ENCODE measurements at places on chromosomes 4 and X.

DNA sequence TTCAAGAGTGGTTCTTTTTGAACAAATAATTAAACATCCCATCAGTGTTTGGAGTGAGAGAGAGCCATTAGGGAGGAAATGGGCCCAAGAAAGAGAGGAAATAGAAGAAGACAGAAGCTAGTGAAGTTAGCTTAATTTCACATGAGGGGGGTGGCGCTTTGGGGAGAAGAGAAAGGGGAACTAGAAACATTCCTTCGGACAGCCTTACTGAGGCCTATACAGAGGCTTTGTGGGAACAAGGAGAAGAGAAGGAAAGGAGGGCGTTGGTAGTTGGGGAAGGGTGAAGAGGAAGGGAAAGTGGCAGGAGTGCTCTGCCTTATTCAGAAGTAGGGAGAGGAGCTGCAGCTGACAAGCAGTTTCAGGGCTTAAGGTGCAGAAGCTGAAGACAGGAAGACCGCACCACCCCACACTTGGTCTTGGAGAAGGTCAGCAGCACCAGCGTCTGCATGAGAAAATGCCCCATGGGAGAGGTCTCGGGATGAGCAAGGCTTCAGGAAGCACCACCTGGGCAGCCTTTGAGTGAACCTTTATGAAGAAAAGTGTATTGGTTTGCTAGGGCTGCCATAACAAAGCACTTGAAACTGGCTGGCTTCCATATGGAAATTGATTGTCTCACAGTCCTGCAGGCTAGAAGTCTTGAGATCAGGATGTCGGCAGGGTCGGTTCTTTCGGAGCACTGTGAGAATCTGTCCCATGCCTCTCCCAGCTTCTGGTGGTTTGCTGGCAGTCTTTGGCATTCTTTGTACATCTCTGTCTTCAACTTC lies 85.1 kb downstream of the KIT start:
- no peak for DNase-seq

GRCh38 chrX:130637591-130637990 lies 235.8 kb downstream of the RBMX2 start:
- DNase-seq: no peak

DNA sequence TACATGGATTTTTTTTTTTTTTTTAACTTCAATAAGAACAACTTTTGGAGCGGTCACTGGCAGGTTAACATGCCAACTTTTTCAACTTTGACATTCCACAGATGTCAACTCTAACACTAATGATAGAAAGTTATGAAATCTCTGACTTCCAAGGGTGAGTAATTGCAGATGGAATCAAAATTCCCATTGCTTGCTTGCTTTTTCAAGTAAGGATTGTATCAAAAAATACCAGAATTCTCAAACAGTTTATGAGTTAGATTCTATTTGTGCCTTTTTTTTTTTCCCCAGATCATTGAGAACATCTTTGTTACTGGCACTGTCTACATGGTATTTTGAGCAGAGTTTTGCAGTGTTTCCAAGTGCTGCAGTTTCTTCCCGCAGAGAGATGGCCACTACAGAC lies 50.3 kb upstream of the OTUD4 start:
- DNase-seq: peak; percentile 19

DNA sequence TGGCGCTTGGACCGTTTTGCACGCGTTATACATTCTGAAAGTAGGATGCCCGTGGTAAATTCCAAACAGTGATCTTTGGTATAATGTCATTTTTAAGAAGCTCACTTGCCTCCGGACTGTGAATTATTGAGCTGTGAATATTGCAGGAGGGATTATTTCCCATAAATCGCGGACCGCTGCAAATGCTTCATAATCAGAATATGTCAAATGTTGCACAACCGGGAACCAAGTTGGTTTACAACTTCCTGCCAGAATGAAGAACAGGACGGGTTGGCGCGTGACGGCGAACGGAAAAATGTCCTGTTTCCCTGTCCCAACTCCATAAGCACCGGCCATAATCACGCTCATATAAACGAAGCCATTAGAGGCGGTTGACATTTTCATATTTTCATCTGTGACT lies 67.6 kb downstream of the SHOX start:
- DNase-seq: peak; percentile 41

DNA sequence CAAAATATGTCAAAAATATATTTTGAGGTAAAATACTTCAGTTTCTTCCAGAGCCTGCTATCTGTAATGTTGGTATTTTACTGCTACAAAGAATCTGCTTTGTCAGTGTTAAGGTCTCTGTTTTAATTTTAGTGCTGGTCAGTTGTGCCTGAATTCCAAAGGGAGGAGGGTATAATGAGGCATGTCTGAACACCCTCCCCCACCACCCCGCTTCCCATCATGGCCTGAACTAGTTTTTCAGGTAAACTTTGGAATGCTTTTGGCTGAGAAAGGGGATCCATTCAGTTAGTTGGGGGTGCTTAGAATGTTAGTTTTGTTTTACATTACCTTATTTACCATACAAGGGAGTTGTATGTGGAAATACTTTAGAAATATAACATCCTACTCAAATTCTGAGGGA lies 158.5 kb downstream of the MID1IP1 start:
- DNase-seq: no peak

DNA sequence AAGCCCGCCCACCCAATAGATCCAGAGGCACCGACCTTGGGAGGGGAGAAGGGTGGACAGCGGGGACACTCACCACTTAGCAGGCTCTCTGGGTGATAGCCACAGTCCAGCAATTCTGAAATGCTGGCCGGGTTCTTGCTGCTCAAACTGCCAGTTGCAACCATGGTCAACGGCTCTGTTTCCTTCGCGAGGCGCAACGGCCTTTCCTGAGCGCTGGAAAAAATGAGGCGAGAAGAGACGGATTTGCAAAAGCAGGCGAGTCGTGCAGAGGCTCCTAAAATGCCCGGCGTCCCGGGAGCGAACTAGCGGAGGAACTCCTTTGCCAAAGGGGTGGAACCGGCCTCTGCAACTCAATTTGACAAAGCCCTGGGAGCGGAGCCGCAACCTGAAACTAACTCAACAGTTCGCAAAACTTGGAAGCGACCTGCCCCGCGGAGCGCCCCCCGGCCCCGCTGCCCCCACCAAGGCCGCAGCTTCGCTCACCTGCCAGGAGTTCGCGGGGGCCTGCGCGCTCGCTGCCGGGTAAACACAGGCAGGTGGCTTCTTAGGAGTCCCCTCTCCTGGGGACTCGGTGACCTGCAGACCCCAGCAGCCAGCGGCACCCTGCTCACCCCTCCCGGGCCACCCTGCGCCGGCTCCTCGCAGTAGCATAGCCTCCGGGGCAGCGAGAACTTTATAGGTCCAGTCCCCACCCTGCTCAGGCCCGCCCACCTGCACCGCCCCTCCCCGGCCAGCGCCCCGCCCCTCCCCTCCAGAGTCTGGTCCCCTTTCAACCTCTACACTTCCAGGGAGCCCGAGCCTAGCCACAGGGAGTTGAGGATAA lies at the start of gene DDIT4L:
DDIT4L (minus strand) TSS at position 649 of the 823 bp plus-strand sequence; CDS start at position 164, 485 bp downstream.
- DNase-seq: peak; percentile 25

- DNase-seq: no peak
Measured at GRCh38 chr4:54473798-54474197, 184.0 kb upstream of the KIT start.

GRCh38 chr4:67522851-67523671 lies 22.2 kb downstream of the CENPC start:
- no peak for DNase-seq

- DNase-seq: no peak
Measured at GRCh38 chr4:99943904-99944437, 2.4 kb downstream of the DNAJB14 start.

DNA sequence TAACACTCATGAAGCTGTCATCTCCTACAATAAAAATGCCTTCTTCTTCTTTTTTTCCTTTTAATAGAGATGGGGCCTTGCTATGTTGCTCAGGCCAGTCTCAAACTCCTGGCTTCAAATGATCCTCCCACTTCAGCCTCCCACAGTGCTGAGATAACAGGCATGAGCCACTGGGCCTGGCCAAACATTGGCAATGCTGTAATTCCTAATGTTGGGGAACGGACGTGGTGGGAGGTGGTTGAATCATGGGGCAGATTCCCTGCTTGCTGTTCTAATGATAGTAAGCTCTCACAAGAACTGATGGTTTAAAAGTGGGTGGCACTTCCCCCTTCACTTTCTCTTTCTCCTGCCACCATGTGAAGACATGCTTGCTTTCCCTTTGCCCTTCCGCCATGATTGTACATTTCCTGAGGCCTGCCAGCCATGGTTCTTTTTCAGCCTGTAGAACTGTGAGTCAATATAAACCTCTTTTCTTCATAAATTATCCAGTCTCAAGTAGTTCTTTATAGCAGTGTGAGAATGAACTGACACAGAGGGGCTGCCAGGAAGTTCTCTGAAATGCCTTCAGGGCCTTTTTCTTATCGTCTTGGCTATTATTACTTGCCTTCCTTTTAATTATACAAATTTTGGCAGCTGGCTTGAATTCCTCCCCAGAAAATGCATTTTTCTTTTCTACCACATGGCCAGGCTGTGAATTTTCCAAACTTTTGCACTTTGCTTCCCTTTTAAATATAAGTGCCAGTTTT lies 93.0 kb downstream of the CENPC start:
- DNase-seq: no peak

DNA sequence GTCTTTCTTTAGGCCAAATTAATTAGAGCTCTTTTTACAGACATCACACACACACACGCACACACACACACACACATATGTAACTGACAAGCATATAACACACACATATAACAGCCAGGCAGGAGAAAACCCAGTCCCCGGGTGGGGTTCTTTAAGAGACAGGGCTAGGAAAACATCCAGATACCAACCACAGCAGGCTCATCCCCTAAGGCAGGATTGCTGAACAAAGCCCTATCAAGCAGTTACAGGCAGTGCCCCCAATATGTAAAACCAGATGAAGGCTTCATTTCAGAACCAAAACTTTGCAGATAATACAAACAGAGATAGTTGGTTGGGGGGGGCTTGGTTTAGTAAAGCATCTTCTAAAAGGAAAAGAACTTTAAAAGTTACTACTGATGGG lies 18.0 kb upstream of the FAM47E start:
- DNase-seq: no peak

DNA sequence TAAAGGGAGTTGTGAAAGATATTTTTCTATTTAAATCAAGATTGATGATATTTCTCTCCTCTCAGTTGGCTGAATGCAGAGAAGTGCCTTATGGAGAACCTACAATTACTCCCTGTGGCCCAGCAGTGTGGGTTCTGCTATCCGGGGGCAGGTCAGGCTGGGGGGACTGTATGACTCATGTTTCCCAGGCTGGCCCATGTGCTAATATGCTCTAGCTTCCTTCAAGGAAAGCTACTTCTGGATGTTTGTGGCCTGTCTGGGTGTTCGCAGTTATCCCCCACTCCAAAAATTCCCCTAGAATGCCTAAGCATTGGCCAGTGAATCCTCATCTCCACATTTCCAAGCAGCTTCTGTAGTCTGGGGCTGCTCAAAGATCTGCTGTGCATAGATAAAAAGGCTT lies 58.9 kb upstream of the SPP1 start:
- DNase-seq: no peak

DNA sequence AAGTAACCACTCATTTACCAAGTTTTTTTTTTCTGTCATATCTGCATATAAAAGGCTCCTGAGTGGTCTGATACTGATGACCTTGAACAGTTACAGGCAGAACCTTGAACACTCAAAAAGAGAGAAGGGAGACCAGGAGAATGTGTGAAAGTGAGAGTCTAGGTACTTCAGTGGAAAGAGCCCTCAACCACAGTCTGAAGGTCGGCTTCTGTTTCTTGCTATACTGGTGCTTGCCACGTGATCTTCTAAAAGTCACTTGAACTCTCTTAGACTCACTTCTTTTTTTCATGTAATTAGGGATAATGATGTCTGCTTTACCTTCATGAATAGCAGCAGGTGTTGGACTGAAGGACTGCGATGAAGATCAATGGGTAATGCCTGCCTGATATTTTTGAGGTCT lies 22.8 kb downstream of the GABRB1 start:
- no peak for DNase-seq

DNA sequence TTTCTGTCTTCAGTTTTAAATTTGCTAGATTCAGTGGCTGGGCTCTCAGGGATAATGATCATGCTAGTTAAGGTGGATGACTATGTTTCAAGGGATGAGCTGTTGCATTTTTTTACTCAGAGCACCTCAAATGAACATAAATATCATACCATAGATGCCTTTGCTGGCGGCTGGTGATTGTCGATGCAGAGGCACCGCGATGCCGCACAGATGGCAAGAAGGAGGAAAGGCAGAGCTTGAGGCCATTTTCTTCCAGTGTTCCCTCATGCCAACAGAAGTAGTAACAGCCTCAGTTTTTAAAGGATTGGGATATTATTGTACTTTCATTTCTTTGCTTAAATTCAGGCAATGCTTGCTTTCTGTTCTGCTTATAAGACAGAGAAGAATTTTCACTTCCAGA lies 654.7 kb upstream of the IGFBP7 start:
- no peak for DNase-seq

- peak; percentile 80 for DNase-seq
Measured at GRCh38 chr4:86895692-86896488, 3.7 kb upstream of the C4orf36 start.

- DNase-seq: no peak
Measured at GRCh38 chr4:78627046-78627965, 75.7 kb downstream of the ANXA3 start.

GRCh38 chr4:74335341-74336021 lies 27.2 kb downstream of the EPGN start:
- no peak for DNase-seq

DNA sequence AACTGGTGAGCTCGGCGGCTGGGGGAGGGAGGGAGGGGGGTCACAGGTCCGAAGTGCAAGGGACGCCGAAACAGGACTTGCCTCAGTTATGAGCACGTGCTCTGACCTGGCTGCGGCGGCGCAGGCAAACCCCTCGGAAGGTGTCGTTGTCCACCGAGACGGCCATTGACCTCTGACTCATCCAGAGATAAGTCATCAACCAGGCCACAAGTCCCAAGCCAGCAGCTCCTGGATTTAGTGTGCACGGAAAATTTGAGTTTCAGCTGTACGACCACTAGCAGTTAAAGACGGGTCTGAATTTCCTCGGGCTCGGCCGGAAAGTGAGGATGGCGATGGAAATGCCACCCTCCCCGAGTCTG lies 674 bp downstream of the SH3D19 start:
- DNase-seq: peak; percentile 75

DNA sequence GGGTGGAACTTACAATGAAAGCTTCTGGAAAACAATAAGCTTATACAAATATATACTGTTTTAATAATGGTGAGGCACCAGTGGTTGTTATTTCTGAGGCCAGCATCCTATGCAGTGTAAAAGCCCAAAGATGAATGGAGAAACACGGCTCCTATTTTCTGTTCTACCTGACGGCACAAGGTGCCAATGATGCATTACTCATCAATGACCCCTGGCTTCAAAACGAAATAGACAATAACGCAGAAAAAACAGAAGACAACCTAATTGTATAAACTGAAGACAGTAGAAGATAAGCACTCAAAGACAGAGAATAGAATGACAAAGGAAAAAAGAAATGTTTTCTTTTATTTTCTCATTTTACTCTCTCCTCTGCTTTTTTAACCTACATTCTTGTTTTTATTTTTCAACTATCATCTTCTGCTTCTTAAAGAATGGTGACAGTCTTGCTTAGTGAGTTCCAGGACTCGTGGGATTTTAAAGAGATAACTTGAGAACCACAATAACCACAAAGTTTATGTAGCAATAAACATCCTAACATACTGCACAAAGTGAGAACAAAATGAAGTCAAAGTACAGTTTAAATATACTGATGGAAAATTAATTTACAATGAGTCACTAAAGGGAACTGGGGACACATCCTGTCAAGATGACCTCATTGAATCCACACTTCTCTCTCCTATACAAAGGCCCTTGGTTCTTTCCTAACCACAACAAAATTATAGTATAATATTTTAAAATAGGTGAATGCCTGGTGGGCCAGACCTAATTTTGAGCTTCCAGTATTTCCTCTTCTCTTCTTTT lies 169.8 kb downstream of the BTC start:
- peak; percentile 90 for DNase-seq

- DNase-seq: no peak
Measured at GRCh38 chr4:168685136-168685809, 188.4 kb downstream of the PALLD start.
